A549 treated with CORT108297 at 1 μM for 4 hours (cell line): ENCODE measurements at places on chromosomes 12 and 14. TPM values are rescaled to one million over a fixed set of nuclear protein-coding genes. Genes with fewer than 3 reads are reported as not detected.

The MYF5 gene
- total RNA-seq, result not detected in 5 replicates

The COX8C gene
- not detected in 5 replicates for total RNA-seq

The GPR65 gene
- not detected in 5 replicates for total RNA-seq

The SLCO1B1 gene
- 0.35 to 0.46 TPM (median 0.42 TPM) in 5 replicates for total RNA-seq

The RNASE7 gene
- not detected in 5 replicates for total RNA-seq

The LHX5 gene
- 0.02 TPM in 1 of 5 replicates, not detected in the others for total RNA-seq

The PKP2 gene
- 2.7 to 2.8 TPM (median 2.7 TPM) in 5 replicates for total RNA-seq

The FAM181A gene
- total RNA-seq, result not detected in 5 replicates

The MIS18BP1 gene
- total RNA-seq, result 17.8 to 30.1 TPM (median 21.1 TPM) in 5 replicates

The WDR20 gene
- total RNA-seq, result 19.7 to 22.7 TPM (median 21.4 TPM) in 5 replicates

The RHOJ gene
- total RNA-seq, result not detected in 5 replicates

The CCDC197 gene
- not detected in 5 replicates for total RNA-seq

The CAPZA3 gene
- total RNA-seq, result not detected in 5 replicates
